ENCODE measurements at places on chromosomes 5 and 9.

- no peak for DNase-seq
Measured at GRCh38 chr9:22590336-22591033, 143.9 kb downstream of the DMRTA1 start.

DNA sequence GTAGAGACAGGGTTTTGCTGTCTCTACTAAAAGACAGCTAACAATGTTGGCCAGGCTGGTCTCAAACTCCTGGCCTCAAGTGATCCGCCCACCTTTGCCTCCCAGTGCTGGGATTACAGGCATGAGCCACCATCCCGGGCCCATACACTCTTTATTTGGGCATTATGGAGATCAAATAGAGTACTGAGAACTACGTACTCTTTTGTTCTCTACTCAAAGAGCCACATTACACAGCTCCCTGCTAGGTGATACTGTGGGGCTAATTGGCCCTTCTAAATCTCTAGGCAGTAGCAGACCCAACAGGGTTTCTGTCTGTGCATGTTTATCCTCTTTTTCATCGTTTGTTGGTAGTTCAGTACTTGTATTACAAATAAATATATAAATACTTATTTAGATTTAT, 16.1 kb downstream of the CKMT2 start:
- no peak for DNase-seq

DNA sequence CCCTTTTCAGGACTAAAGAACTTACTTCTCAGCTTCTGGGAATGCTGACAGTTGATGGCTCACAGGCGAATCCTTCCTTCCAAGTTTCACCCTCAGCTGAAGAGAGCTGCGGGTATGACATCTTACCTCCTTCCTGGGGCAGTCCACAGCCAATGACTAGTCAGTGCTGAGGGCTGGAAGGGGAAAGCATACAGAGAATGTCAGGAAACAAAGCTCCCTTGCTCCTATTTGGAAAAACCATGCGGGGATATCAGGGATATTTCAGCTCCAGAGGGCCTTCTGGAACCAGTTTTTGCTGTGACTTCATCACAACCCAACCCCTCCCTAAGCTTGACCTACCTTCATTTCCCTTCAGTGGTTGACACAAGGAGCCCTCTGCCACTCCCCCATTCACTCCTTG, 15.7 kb downstream of the FTMT start:
- no peak for DNase-seq

DNA sequence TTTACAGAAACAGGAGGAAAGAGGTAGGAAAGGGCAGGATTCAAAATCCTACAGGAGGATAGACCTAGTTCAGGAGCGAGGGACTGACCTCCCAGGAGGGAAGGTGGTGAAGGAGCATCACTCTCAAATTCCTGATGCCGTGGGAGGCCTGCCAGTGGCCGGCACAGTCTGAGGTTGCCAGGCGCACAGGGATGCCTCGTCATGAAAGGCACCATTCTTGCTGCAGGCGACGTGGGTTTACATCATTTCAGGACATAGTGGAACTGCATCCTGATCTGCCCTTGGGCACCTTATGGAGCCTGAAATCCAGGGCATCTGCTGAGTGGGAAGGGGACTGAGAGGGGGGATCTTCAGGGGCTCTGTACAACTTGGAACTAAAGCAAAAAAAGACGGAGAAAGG, 163.2 kb upstream of the S1PR3 start:
- DNase-seq: no peak

DNA sequence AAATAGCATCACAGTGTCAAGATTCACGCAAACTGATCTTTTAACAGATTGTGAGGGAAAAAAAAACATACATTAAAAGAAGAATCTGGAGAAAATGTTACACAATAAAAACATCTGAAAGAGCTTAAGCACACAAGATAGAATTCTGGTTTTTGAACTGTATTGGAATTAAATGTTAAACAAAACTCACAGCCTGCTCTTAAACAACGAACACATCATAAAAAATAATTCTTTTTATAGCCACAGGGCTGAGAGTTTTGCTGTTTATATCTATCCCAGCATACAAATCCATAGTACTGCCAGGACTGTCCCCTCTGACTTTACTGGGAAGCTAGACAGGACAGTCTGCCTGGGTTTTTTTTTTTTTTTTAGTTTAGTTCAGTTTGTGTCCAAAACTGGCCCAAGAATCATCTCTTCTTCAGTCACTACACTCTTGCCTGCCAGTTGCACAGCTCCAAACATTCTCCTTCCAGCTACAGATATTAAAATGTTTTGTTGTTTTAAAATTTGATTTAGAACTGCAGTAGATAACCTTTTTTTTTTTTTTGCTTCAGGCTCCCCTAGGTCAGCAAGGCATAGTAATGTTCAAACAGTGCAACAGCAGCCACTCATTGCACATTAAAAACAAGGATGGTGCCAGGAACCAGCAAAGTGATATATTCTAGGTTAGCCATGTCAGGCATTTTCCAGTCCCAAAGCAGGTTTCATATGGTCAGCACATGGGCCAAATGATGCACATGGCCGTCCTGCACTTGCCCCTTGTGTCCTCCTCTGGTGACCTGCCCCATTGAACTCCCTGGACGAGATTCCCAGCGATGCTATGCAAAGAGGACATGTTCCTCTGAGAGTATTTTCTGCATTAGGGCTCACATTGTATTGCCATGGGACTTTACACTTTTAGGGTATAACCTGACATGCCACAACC, 173.6 kb downstream of the ARL15 start:
- no peak for DNase-seq

DNA sequence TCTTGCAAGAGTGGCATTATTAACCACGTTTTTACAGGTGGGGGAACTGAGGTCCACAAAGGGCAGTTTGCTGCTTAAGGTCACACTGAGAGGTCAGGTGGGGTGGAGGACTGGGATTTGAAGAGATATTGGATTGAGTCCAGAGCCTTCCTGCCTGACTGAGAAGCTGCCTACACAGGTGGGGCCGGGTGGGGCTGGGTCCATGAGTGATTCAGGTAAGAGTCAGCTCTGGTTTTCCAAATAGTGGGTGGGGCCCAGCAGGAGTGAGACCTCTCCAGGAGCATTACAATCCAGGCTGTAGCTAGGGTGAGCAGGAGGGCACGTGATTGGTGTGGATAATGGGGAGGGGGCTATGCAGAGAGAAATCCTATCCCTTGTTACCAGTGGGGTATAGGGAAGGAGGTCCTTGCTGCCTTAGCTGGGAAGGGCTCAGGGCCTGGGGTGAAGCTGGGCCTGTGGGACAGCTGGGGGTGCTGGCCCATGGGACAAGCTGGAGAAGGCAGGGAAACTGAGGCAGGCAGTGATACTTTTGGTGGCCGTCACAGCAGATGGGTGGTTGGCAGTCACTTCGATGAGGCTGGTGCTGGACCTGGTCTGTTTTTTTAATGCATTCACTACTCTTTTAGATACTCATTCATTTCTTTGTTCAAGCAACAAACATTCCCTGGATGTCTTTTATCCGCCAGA, 2.9 kb upstream of the PTGS1 start:
- DNase-seq: no peak
